ENCODE measurements at places on chromosomes 6 and 20.
A peak's percentile ranks its signal among the peaks of the same experiment; 100 is the strongest.

DNA sequence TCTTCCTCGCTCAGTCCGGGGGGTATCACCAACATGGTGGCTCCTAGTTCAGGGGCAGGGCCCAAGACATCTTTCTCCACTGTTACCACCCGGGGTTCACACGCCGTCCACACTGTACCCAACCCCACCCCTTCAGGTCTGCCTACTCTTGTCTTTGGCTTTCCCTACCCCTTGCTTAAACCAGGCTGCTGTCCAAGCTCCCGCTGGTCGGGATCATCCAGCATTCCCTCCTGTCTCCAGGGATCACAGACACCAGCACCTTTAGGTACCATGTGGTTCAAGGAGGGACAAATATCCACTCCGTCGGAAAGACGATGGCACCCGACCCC, 395 bp downstream of the NELFE start:
- peak; percentile 33 for DNase-seq

DNA sequence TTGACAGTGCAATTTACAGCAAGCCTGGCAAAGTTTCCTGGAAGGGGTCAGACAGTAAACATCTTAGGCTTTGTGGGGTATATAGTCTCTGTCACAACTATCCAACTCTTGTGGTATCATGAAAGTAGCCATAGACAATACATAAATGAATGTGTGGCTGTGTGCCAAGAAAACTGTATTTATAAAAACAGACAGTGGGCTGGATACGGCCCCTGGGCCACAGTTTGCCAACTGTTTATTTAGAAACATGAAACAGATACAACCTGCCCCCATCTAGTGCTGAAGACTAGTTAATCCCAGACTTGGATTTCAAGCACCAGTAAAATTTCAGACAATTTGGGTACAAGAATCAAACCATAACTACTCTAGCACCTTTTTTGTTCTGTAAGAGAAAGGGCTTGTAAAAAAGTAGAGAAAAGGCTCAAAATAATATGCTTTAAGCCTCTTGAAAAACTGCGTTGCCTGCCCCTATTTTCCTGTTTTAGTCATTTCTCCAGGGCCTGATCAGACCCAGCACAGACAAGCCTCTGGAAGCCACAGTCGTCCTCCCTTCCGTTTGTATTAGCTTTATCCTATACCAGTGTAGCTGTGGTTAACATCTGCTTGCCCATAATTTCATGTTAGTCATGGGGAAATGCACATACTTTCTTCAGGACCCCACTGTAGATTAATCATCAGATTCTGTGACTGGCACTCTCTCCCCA, 30.8 kb downstream of the JAG1 start:
- no peak for DNase-seq

DNA sequence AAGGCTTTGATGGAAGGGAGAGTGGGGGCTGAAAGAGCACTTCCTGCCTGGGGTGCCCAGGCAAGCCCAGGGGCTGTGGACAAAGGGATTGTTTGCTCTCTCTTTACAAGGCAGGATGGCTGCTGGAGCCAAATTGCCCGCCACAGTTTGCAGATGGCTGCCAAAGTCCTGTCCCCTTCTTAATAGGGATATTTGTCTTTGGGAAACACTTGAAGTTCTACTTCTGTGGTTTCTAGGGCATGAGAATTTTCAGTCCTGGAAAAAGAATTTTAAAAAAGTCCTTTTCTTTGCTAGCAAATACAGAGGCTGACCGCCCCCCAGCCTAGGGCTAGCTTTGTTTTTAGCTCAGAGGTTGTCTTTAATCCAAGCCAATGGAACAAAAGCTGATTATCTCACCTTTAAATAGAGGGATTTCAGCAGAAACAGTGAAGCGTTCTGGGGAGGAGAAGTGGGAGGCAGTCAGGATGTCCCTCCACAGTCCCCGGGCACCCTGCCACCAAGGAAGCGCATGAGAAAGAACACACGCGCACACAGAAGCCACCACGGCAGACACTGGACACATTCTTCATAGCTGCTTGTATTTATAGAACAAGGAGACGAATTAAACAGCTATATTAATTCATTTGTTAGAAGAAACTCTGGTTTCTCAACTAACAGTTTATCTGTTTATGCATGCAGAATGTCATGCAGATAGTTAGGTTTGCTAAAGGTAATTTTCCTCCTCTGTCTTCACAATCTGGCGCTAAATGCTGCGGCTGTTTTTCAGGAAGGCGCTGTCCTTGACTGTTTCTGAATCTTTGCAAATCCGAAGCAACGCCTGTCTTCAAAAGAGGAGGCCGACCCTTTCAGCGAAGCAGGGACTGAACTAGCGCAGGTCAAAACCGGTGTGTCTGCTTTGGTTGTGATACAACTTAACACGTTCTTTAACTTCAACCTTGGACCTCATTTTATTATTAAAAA, 736.9 kb downstream of the QKI start:
- no peak for DNase-seq

DNA sequence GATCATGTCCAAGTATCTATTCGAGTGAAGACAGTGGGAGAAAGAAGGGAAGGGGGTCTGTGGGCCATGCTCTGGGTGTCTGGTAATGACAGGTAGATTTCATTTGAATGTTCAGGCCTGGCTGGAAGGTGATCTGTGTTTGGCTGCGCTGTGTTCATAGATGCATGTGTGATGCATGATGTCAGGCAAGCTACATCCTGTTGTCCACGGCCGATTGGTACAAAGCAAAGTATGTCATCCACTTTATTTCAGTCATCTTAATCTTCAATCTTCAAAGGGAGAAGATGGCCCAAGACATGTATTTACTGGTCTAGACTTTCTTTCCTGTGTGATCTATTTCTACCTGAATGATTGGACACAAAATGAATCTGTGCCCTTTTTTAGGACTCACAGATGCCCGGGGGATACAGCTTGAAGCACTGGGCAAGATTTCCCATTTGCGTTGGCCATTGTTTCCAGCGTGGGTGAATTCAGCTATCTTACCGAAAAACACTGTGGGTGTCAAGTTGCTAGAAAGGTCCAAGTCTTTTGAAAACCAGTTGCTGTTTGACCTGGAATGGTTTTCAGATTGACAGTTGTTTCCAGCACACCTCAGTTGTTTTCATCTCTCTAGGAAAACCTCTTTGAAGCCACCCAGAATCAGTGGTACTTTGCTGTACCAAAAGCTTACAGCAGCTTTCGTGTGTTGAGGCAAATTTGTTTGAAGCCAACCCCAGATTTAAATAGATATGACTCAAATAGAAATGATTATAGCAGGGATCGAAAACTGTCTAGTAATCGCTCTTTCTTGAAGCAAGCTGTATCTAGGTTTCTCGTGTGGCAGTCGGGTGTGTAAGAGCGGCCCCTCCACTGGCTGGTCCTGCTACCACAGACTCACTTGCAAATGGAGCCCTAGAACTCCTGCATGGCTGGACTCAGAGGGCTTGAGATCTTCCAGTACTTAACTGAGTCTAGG, 27.2 kb downstream of the DUSP22 start:
- no peak for DNase-seq

- DNase-seq = no peak
Measured at GRCh38 chr6:89084954-89085353, 4.4 kb downstream of the PNRC1 start.

Data from adipocyte (in vitro differentiated cells).